ENCODE measurements at places on chromosomes 11 and 22.

DNA sequence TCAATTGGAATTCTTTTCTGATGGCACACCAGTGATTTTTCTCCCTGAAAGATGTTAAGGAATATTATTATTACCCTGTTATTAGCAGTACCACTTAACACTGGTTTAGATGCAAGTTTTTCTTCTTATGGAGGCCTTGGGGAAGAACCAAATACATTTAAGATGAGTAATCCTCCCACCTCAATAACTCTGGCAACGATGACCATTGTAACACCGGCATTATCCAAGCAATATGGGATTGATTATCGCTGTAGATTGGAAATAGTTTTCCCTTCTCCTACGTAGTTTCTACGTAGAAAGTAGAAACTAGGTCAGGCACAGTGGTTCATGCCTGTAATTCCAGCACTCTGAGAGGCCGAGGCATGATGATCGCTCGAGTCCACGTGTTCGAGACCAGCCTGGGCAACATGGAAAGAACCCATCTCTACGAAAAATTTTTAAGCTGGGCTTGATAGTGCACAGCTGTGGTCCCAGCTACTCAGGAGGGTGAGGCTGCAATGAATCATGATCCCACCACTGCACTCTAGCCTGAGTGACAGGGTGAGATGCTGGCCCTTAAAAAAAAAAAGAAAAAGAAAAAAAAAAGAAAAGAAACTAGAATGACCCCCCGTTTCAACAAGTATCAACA lies 45.5 kb downstream of the PACSIN2 start:
- no peak for DNase-seq

DNA sequence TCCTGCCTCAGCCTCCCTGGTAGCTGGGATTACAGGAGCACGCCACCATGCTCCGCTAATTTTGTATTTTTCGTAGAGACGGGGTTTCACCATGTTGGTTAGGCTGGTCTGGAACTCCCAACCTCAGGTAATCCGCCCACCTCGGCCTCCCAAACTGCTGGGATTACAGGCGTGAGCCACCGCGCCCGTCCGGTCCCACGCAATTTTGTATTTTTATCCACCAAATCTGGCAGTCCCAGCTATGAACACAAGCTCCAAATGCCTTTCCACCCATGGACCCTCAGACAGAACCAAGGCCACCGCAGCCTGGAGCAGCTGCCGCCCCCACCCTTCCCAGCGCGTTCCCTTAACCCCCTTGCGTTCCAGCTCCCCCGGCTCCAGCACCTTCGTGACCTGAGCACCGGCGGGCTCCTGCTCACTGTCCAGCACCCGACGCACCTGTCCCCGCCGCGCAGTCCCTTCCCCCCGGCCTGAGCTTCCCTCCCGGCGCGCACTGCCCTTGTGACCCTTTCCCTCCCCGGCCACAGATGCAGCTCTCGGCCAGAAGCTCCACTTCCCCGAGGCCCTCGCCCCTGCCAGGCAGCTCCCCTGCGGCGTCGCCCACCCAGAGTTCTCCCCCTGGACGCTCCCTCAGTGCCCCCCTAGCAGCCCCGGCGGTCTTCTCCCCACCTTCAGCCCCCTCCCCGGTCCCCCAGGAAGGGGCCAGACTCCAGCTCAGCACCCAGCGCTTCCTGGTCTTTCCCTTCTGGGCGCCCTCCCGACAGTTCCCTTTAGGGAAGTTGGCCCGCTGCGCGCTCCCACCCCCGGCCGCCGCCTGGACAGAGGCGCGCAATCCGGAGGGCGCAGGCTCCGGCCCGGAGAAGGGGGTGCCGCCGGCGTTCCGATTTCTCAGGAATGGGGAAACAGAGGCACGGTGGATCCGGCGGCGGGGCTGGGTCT lies 5.6 kb upstream of the ZBED4 start:
- DNase-seq: no peak

GRCh38 chr11:70278994-70279393 lies 8.5 kb downstream of the PPFIA1 start:
- no peak for DNase-seq

- DNase-seq: no peak
Observed at GRCh38 chr11:57787006-57787604, 25.5 kb downstream of the CTNND1 start.

DNA sequence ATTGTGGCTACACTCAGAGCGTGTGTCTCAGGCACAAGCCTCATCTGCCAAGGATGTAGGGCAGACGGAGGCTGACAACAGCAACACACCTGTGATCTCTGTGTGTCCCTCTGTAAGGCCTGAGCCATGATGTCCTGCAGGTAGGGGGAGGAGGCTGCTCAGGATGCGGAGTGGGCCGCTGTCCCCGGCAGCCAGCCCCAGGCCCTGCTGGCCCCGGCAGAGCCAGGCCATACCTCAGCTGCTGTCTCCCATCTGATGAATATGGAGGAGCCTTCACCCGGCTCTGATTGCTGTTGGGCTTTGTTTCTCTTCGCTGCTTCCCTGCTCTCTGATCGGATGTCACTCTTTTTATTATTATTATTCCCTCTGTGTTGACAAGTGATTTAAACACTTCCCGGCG lies 83.6 kb upstream of the NCAM1 start:
- no peak for DNase-seq

GRCh38 chr11:37504060-37504611 lies 906.1 kb upstream of the RAG2 start:
- DNase-seq: no peak

DNA sequence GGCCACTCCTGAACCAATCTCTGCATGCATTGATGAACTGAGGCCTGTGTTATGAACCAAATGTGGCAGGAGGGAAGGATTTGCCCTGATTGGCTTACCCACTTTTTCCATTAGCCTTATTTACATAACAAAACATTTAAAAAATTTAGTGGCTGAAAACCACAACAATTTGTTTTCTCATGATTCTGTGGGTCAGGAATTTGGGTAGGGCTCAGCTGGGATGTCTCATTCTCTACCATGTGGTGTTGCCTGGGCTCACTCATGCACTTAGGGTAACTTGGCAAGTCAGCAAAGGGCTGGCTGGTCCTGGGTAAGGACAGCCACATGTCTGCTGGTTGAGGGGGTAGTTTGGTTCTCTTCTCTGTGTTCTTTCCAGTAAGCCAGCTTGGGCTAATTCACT lies 35.1 kb upstream of the CYP2R1 start:
- DNase-seq: no peak

DNA sequence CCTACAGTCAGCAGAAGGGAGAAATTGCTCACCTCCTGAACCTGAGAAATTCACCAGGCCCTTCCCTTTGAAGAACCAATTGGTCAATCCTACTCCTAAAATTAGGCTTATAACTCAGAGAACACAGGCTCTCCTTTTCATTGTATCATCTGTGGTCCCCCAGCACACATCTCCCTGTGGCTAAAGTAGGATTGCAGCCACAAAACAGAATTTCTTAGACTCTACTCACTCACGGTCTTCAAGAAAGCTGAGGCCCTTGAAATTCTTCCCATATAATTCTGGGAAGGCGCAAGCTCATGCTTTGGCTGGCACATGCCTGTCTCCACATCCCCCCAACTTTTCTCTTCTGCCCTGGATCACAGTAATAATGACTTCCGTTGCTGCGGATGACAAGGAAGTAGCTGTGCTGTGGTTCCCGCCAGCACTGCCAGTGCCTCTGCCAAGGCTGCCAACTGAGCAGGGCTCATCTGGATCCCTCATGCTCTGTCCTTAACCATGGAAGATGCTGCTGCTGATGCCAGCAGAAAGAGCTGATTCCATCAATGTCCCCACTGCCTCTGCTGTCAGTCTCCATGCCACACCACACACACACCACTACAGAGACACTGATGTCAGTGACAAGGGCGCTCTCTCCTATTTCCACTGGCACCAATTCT lies 200.6 kb upstream of the POU2AF2 start:
- DNase-seq: no peak

GRCh38 chr11:115207166-115207591 lies 297.0 kb downstream of the CADM1 start:
- DNase-seq: no peak

GRCh38 chr11:114774599-114775361 lies 96.5 kb downstream of the NXPE2 start:
- DNase-seq: peak; percentile 40

DNA sequence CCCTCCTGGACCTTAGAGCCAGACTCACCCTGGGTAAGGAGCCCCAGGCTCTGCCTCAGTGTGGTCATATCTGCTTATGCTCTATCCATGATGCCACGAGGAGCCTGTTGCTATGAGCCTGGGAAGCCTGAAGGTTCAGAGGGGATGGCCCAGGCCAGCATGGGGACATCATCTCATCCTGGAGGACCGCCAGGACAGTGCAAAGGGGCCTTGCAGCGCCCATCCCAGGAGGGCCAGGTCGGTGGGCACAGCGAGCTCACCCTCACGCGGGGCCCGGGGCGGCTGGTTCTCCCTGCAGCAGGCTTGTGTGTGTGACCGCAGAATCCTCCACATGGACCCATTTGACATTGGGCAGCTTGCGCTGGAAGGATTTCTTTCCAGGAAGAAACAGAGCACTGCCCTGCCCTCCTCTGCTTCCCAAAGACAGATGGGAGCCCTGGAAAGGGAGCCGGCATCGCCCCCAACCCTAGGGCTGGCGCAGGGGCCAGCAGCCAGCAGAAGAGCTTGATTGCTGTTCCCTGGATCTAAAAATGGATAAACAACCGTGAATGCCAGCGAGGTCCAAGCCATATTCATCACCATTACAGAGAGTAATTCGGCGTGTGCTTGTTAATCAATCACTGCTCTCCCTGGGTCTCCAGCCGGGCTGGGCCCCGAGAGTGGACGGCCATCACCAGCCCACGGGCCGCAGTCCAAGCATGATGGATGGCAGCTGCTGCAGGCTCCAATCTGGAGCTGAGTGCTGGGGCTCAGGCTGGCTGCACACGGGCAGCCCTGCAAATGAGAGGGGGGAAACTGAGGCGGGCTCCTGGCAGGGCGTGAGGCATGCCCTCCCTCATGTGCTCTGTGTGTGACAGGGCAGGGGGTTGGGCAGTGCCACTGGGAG lies 739.7 kb downstream of the BRD1 start:
- no peak for DNase-seq

- no peak for DNase-seq
Observed at GRCh38 chr11:133964356-133964755, 7.6 kb upstream of the IGSF9B start.

DNA sequence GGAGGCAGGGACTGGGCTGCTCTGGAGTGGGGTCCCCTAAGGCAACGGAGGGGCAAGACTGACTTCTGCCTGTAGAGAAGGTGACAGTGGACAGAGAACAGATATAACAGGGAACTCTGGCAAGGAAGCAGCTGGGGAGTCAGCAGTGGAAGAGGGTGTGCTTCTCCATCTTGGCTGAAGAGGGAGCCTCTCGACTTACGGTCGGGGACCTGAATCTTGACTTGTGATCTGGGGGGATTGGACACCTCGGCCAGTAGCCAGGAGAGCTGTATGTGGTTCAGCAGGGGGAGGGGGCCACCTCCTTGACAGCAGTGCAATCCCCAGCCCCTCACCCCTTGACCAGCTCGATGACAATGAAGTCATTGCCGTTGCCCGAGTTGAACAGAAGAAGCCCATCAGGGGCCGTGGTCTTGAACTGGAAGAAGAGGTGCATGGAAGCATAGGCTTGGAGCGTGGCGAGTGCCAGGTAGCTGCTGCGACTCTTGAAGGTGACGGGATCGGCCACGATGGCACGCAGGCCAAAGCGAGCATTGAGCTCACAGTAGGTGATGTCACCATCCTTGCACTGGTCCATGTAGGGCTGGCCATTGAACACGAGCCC lies 60.0 kb downstream of the SLC22A12 start:
- DNase-seq: peak; percentile 53

DNA sequence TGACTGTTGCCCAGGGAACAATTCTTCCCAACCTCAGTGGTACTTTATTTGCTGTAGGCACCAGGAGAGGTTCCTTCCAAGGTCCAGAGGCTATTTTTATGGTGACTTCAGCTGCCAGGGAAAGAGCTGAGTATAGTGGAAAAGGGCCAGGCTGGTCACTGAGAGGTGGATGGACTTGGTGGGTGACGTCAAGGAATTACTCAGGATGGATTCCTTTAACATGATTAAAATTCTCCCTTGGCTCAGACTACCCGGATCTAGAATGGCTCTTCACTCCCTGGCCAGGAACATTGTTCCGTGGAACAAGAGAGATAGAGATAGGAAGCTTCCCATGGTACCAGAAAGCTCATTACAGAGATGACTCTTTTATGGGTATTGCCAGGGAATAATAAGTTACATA lies 8.7 kb upstream of the CALCA start:
- DNase-seq: no peak

DNA sequence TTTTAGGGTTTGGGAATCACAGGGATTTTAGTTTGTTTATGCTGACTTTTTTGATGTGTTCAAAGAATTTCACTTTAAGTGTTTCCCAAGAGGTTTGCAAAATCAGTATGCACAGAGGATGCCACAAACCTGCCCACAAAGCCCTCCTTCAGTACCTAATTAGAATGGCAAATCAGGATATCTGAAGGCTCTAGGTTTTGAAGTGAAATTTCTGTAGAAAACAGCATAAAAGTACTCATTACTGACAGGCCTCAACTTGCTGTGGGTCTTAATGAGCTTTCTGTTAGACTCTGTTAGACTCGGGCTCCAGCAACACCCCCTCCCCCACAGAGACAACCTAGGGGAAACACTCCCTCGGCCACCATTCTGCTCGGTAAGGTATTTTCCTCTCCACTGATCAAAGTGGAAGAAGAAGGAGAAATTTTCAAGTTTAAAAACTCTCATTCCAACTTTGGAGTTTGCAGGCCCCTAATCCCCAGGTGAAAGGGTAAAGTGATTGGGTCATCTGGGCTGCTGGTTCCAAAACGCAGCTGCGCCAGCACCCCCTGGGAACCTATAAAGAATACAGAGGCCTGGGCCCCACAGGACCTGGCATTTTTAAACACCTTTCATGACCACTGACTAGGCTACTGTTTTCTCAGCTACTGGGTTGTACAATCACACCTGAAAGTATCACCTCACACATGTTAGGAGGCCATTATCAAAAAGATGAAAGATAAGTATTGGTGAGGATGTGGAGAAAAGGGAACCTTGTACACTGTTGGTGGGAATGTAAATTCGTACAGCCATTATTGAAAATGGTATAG lies 67.5 kb downstream of the PLEKHA7 start:
- no peak for DNase-seq

DNA sequence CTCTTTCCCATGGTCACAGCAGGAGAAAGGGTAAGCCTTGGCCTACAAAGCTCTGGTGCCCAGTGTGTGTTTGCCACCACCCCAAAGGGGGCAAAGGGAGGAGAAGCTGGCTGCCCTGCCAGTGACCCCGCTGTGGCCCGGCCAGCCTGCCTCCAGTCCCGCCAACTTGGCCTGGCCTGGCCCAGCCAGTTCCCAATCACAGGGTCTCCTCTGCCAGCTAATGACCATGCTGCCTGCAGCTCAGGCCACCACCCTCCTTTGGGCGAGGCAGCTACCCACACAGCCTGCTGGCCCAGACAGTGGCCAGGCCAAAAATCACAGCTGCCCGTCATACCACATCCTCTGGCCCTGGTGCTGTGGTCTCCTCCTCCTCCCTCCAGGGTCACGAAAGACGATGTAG lies 5.1 kb downstream of the GDPD5 start:
- DNase-seq: no peak

GRCh38 chr11:62054484-62055121 lies 69.2 kb upstream of the INCENP start:
- peak; percentile 11 for DNase-seq

DNA sequence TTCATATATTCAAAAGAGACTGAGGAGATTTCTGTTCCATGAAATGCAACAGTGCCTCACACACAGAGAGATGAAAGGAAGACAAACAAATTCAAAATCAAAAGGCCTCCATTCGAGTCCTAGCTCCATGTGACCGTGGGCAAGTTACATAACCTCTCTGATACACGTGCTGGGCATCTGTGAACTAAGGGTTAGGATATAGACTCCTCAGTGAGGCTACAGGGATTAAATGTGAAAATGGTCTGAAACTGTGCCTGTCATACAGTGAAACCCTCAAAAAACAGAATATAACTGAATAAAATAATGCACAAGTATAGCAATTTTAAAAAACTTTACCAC lies 111.8 kb upstream of the MTMR2 start:
- DNase-seq: no peak

- no peak for DNase-seq
Observed at GRCh38 chr11:62456630-62457029, 37.8 kb downstream of the SCGB1A1 start.
